H9 (cell line): ENCODE measurements at places on chromosomes 7 and 10.
A peak's percentile ranks its signal among the peaks of the same experiment; 100 is the strongest.

GRCh38 chr7:28643584-28644340 is 231.4 kb downstream of the CREB5 start:
- peaks cover 9% of the 10 kb centered on the region; the same call in 1 of the 2 replicates for H3K4me1 ChIP-seq
- peak; percentile 39 for DNase-seq
- no peaks in the 10 kb centered on the region for H3K27me3 ChIP-seq
- H3K4me3 ChIP-seq: no peak overlapping the region

GRCh38 chr7:4727914-4728705 is 46.0 kb downstream of the FOXK1 start:
- no peaks in the 10 kb centered on the region for H3K4me1 ChIP-seq
- H3K4me3 ChIP-seq: no peak overlapping the region
- no peaks in the 10 kb centered on the region for H3K36me3 ChIP-seq
- DNase-seq: no peak
- H3K27ac ChIP-seq: no peak overlapping the region

- no peak overlapping the region for H3K4me3 ChIP-seq
- H3K36me3 ChIP-seq: no peaks in the 10 kb centered on the region
- H3K4me1 ChIP-seq: no peaks in the 10 kb centered on the region
- no peak overlapping the region for H3K27ac ChIP-seq
- H3K27me3 ChIP-seq: no peaks in the 10 kb centered on the region
Measured at GRCh38 chr7:147516391-147516790, 1074.2 kb upstream of the C7orf33 start.

DNA sequence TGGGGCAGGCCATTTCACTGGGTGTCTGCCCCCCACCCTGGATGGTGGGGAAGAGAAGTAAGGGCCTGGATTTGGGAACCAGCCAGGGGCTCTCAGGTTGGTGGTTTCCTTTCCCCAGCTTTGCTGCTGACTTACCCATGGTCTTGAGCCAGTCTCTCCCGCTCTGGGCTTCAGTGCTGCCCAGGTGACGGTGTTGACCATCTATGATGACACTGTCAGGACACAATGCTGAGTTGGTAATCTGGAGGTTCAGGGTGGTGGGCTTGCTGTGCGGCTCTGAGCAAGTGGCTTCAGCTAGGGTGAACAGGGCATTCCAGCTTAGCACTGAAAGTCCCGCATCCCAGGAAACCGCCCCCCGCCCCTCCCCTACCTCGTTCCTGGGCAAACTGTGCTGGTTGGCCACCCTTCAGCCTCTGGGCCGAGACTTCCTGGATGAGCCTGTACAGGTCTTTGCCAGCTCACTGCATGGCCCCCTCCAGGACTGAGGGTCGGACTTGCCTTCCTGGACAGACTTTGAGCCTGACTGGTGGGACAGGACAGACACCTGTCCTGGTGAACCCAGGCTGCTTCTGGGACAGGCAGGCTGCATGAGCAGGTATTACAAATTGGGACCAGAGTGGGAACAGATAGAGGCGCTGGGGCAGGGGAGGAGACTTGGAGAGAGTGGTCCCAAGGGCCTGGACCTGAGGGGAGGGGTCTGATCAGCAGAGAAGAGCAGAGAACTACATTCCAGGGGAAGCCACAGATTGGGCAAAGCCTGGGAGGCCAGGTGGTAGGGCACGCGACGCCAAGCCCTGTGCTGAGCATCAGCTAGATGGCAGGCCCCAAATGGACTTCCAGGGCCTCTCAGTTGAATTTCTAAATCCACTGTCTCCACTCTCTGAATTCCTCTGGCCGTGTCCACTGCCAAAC is 19.9 kb upstream of the ZMIZ1 start:
- H3K36me3 ChIP-seq: no peaks in the 10 kb centered on the region
- no peak overlapping the region for H3K4me3 ChIP-seq
- H3K27me3 ChIP-seq: no peaks in the 10 kb centered on the region
- no peak overlapping the region for H3K27ac ChIP-seq

DNA sequence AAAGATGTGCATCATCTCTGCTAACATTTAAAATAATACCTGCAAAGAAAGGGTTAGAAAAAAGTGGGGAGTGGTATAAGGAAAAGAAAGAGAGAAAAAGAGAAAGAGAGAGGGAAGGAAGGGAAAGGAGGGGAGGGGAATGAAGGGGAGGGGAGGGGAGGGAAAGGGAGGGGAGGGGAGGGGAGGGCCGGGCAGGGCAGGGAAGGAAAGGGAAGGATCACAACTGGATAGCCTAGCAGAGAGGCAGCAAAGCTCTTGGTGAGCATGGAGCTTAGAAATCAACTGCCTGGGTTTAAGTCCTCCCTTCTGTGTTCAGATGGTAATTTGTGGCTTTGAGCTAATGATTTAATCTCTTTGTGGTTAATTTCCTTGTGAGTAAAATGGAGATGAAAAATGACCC is 5.4 kb upstream of the FAM237B start:
- no peak overlapping the region for H3K27ac ChIP-seq
- DNase-seq: no peak
- no peak overlapping the region for H3K4me3 ChIP-seq

DNA sequence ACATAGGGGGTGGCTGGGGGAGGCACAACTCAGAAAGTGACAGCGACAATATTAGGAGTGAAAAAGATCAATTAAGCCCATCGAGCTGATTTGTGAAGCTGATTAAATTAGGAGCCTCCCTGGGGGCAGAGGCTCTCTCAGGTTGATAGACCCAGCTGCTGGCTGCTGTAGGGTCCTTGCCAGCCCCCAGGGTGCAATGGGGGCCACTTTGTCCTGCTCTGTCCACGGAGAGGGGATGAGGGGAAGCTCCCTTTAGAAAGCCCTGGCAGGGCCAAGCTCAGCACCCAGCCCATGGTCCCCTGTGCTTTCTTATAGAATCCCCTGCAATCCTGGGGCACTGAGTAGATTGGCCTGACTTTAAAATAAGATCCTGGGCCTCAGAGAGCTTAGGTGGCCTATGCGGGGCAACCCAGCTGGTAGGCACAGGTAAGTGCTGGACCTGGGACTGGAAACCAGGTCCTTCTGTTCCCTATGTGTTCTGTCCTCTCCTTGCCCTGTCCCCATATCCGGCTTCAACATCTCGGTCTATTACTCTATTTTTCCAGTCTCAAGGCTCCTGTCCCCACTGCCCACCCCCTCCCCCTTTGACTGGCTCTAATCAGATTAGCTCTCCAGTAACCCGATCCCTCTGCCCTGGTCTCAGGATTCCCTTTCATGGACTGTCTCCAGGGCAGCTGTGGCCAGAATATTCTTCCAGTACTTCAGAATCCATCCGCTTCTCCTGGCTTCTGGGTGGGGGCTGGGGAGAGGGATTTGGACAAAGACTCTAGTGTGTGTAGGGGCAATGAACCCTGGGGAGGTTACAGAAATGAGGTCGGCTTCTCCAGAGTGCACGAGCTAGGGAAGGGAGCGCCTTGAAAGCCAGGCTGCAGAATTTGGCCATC is 259.6 kb downstream of the RPS24 start:
- DNase-seq: peak; percentile 69
- no peaks in the 10 kb centered on the region for H3K27me3 ChIP-seq
- no peaks in the 10 kb centered on the region for H3K36me3 ChIP-seq

DNA sequence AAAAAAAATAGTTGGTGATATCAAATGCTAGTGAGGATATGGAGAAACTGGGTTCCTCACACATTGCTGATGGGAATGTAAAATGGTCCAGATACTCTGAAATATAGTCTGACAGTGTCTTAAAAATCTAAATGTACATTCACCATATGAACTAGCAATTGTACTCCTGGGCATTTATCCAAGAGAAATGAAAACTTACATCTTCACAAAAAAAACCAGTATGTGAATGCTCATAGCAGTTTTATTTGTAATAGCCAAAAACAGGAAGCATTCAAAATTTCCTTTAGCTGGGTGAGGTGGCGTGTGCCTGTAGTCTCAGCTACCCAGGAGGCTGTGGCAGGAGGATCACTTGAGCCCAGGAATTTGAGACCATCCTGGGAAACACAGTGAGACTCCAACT is 2.1 kb upstream of the SSC4D start:
- no peaks in the 10 kb centered on the region for H3K36me3 ChIP-seq
- H3K4me1 ChIP-seq: peaks cover 5% of the 10 kb centered on the region; the same call in 1 of the 2 replicates
- no peak overlapping the region for H3K27ac ChIP-seq
- H3K27me3 ChIP-seq: no peaks in the 10 kb centered on the region
- no peak for DNase-seq
- H3K4me3 ChIP-seq: no peak overlapping the region

GRCh38 chr10:63214571-63214970 is 81.4 kb downstream of the NRBF2 start:
- peaks cover 63% of the 10 kb centered on the region for H3K36me3 ChIP-seq
- H3K4me3 ChIP-seq: no peak overlapping the region
- H3K27me3 ChIP-seq: no peaks in the 10 kb centered on the region
- DNase-seq: no peak
- H3K27ac ChIP-seq: no peak overlapping the region

DNA sequence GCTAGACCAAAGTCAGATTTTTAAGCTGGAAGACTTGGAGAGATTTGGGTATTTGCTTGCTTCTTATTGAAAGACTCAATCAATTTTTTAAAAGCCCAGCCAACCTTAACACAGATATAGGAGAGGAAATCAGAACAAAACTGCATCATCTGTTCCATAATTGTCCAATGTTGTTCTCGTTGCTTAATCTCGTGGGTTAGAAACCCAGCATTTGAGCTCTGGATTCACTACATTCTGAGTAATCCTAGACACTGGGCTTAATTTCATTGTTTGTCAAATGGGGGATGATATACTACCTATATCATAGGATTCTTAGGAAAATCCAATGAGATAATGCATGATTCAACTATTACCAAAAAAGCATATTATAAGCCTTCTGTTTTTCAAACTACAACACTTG is 48.9 kb downstream of the CALD1 start:
- no peak for DNase-seq
- H3K4me3 ChIP-seq: no peak overlapping the region
- H3K36me3 ChIP-seq: no peaks in the 10 kb centered on the region
- H3K4me1 ChIP-seq: no peaks in the 10 kb centered on the region

GRCh38 chr10:21516242-21517131 is 9.0 kb downstream of the SKIDA1 start:
- peaks cover 12% of the 10 kb centered on the region; the same call in 1 of the 2 replicates for H3K4me1 ChIP-seq
- DNase-seq: peak; percentile 74
- no peak overlapping the region for H3K27ac ChIP-seq
- H3K4me3 ChIP-seq: peak overlapping the region; percentile 85
- H3K27me3 ChIP-seq: peaks cover 19% of the 10 kb centered on the region; the same call in 1 of the 2 replicates
- H3K36me3 ChIP-seq: no peaks in the 10 kb centered on the region

DNA sequence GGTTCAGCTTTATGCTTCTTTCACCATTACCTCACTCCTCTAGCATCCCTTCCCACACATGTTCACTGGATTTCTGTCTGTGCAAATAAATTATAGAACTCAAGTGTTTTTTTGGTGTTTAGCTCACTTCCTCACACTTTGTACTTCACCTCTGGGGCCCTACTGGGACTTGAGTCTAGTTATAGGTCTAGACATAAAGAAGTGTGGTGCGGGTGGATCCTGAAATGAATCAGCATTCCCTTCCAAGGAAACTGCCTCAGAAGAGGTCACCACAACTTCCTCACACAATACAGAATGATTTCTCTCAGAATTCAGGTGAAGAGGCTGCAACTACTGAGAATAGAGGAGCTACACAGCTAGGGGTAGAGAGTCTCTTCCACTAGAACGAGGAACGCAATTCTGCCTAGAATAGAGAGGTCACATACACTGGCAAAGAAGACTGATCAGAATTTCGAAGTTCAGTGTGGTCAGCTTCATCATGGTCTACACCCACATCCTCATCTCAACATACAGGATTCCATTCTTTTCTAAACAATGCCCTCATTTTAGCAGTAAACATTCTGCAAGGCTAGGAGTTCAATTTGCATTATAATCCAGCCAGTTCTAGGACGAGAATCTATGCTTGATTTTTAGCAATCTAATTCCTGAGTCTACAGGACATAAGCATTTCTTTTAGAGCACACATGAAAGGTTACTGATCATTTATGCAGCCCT is 938.7 kb upstream of the PHF14 start:
- no peaks in the 10 kb centered on the region for H3K27me3 ChIP-seq
- H3K27ac ChIP-seq: no peak overlapping the region
- no peak for DNase-seq
- no peaks in the 10 kb centered on the region for H3K36me3 ChIP-seq

- H3K27me3 ChIP-seq: no peaks in the 10 kb centered on the region
- DNase-seq: no peak
- H3K4me1 ChIP-seq: no peaks in the 10 kb centered on the region
Measured at GRCh38 chr10:1538531-1539061, 198.7 kb downstream of the ADARB2 start.

- H3K36me3 ChIP-seq: peaks cover 9% of the 10 kb centered on the region; the same call in 1 of the 2 replicates
- H3K27ac ChIP-seq: no peak overlapping the region
- H3K4me3 ChIP-seq: no peak overlapping the region
- no peaks in the 10 kb centered on the region; the same call in 1 of the 2 replicates for H3K4me1 ChIP-seq
Measured at GRCh38 chr7:72919256-72919775, 5.6 kb upstream of the POM121 start.
